Central memory CD4-positive, alpha-beta T cell (primary cell): ENCODE measurements at places on chromosomes 5 and 9.

- no peak for DNase-seq
These were observed 146.4 kb downstream of the ENTREP1 start for GRCh38 chr9:69471433-69471832.

DNA sequence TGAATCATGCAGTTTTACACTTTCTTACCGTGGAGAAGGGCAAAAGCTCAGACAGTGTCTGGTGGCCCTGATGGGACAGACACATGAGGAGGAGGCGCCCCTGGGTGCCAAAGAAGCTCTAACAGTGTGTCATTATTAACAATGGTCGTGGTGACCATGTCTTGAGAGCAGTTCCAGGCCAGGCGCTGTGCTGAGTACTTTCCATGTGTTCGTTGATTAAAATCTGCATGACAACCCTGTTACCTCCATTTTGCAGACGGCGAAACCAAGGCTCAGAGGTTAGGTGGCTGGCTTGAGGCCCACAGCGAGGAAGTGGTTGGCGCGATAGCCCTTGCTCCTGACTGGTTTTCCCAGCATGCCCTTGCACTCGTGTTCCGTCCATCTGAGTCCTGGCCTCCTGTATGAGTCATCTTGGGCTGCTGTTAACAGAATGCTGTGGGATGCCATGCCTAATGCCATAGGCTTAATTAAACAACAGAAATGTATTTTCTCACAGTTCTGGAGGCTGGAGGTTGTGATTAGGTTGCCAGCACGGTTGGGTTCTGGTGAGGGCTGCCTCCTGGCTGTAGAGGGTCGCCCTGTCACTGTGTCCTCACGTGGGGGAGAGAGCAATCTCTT, 92.0 kb downstream of the AMBP start:
- DNase-seq: no peak

DNA sequence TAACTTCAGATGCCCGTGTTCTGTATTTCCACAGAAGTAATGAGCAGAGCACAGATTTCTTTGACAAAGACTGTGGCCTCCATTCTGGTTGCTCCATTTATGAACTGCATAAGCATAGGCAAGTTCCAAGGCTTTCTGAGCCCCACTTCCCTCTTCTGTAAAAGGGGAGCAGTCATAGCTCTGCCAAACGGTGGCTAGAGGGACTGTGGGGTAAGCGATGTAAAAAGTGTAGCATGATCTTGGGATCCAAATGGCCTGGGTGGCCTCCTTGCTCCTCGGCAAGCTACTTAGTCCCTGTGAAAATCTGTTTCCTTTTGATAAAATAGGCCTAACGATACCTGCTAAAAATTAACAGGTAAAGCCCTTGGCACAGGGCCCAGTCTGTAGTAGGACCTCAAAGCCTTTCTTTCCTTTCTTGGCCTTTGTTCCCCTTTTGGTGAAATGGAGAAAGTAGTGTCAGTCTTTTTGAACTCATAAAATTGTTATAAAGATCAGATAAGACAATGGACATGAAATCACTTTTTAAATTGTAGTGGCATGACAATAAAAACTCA, 646.6 kb downstream of the ACTL7B start:
- no peak for DNase-seq

GRCh38 chr9:69397384-69398214, 72.6 kb downstream of the ENTREP1 start:
- DNase-seq: no peak

- DNase-seq: peak; percentile 76
These were observed 5.4 kb upstream of the HBEGF start for GRCh38 chr5:140351609-140352334.

DNA sequence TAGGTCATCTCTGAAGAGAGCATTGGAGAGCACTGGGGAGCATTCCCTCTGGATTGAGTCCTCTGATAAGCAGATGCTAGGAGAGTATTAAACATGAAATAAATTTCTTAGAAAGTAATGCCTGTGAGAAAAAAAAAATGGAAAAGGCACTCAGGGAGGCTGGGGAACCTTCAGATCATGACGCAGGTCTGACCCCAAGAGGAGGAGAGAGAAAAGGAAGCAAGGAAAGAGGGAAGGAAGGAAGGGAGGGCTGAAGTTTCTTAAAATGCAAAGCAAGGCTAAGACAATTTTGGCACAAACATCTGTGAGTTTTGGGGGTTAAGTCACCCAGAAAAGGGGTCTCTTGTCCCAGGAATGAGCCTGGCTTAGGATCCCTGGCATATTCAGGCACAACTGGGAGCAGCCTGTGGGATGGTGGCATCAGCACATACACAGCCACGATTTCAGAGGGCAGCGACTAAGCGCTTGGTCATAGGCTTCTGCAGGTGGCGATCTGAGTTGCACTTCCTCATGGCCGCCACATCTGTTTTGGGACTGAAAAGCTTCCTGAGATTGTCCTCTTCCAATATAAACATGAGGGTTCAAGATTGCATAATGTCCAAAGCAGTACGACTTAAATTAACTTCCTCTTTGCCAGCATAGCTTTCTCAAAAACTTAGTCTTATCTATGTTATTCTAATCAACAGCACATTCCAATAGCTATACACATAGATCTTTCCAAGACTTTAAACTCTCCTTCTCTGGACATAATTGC, 692.7 kb downstream of the DNAH5 start:
- no peak for DNase-seq

DNA sequence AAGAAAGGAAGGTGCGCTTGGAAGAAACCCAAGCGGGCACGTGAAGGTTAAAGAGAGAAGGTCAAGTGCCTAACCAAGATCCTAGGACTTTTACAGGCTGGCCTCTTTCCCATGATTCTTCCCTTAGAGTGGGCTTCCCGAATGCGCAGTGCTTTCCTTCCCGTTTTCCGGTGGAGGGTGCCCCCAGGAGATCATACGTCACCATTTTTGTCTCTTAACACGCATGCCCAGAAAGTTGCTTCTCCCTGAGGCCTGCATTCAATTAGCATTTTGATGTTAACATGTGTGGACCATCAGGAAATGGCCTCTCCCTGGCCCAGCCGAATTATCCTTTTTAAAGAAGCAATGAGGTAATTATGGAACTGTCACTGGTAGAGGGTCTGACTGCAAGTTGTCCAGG, 1.9 kb upstream of the RUSC2 start:
- DNase-seq: no peak

DNA sequence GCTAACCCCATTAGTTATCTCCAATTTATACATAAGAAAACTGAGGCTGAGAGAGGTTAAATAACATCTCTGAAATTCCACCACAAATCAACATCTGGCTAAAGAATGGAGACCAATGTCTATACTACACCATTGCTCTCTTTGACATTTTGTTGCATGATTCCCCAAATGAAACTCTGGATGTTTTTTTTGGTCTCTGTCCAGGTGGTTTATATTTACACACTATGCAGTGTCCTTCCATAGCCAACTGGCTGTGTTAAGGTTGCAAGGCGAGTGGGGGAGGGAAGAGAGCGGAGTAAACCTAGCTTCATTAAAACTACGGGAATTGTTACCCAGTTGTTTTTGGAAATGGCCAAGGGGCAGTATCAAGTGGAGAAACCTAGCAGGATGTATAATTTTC, 67.2 kb downstream of the KIF4B start:
- no peak for DNase-seq

GRCh38 chr5:149940077-149940574, 4.5 kb downstream of the PDE6A start:
- DNase-seq: no peak

DNA sequence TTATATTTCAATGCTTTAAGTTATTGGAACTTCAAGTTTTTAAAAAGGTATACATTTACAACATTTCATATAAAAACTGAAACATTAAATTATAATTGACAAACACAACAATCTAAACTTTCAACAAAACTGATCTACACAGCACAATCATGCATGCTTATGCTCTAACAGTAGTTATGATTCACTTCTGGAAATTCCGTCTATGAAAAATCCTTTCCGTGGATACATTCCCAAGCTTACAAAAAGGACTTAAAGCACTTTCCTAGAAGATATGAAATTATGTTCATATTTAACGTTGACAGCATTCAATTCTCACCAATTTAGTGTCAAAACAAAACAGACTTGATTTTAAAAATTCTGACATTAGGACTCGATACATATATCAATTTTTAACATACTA, 3.7 kb downstream of the HNRNPH1 start:
- no peak for DNase-seq

- DNase-seq: no peak
These were observed 181.3 kb upstream of the ZNF608 start for GRCh38 chr5:124927735-124928134.

- no peak for DNase-seq
These were observed 74.9 kb upstream of the RFX3 start for GRCh38 chr9:3600672-3601071.
